CD4-positive, alpha-beta T cell treated with Interleukin-1 beta for 1 hour (primary cell): ENCODE measurements at places on chromosomes 6 and 20.

DNA sequence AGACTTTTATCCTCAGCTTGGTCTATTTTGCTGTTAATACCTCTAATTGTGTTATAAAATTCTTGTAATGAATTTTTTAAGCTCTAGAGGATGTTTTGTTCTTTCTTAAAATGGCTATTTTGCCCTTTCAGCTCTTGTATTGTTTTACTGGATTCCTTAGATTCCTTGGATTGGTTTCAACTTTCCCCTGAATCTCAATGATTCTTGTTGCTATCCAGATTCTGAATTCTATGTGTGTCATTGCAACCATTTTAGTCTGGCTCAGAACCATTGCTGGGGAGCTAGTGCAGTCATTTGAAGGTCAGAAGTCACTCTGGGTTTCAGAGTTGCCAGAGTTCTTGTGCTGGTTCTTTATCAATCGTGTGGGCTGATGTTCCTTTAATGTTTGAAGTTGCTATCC, 37.1 kb downstream of the OTOR start:
- no peak for DNase-seq

DNA sequence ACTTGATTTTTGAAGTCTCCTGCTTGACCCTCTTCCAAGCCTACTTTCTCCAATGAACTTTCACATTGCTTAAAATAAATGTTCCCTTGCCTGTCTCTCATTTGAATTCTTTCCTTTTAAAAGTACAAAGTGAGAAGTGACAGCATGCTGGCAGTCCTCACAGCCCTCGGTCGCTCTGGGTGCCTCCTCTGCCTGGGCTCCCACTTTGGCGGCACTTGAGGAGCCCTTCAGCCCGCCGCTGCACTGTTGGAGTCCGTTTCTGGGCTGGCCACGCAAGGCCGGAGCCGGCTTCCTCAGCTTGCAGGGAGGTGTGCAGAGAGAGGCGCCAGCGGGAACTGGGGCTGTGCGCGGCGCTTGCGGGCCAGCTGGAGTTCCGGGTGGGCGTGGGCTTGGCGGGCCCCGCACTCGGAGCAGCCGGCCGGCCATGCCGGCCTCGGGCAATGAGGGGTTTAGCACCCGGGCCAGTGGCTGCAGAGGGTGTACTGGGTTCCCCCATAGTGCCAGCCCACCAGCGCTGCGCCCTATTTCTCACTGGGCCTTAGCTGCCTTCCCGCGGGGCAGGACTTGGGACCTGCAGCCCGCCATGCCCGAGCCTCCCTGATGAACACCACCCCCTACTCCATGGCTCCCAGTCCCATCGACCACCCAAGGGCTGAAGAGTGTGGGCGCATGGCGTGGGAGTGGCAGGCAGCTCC, 31.9 kb downstream of the SERPINB6 start:
- DNase-seq: no peak

GRCh38 chr6:88780714-88781389, 182.6 kb downstream of the RNGTT start:
- DNase-seq: peak; percentile 63

DNA sequence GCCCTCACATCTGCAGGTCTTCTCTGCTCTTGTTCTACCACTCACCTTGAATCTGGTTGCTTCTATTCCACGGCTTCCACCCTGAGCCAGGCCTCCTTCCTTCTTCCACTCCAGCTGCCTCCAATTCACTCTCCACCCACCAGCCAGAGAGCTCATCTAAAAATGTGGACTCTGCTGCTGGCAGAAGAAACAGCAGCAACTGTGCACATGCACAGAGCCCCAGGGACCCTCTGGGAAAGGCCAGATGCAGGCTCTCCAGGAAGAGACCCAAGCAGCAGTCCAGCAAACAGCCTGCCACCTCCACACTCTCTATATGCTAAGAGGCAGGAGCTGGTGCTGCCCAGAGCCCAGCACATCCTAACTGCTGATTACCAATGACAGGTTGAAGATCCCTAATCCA, 162.6 kb upstream of the TOP1 start:
- no peak for DNase-seq

DNA sequence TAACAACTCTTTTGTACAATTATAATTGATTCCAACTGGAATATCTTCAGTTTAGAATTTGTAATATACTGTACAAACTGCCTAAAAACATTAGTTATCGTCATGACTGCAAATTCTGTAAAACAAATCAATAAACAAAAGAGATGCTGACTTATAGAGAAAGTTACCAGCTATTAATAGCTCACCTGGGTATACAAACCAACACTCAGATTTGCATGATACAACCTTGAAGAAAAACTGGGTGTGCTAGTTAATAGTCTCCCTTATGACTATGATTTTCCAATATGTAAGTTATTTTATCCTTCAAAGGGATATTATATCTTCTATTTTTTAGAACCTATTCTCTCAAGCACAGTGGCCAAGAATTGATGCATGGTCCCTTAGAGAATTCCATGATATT, 698.5 kb downstream of the FRK start:
- DNase-seq: no peak

- DNase-seq: no peak
These were observed 15.8 kb downstream of the CAGE1 start for GRCh38 chr6:7373739-7374138.

DNA sequence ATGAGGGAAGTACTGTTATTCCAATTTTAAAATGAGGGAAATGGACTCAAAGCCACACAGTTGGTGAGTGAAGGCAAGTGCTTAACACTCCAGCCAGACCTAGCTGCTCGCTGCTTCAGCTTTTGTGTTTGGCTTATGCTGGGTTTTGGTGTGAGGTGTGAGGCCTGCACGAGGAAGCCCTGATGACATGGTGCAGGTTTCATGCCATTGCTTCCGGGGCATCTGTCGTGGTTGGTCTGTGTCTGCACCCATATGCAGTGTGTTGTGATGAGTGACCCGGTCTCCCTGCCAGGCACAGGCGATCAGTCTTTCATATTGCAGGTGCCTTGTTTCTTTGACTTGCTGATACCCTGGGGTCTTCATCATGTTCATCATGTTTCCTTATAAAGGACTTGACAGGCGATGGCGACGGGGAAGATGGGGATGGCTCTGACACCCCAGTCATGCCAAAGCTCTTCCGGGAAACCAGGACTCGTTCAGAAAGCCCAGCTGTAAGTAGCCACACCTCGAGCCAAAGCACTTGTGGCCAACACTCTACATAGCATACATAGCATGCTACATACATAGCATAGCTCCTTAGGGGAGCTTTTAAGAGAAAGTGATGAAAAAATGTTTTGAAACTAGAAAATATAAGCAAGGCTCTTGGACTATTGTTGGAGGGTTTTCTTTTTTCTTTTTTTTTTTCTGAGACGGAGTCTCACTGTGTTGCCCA, 22.3 kb downstream of the DNMT3B start:
- DNase-seq: no peak

DNA sequence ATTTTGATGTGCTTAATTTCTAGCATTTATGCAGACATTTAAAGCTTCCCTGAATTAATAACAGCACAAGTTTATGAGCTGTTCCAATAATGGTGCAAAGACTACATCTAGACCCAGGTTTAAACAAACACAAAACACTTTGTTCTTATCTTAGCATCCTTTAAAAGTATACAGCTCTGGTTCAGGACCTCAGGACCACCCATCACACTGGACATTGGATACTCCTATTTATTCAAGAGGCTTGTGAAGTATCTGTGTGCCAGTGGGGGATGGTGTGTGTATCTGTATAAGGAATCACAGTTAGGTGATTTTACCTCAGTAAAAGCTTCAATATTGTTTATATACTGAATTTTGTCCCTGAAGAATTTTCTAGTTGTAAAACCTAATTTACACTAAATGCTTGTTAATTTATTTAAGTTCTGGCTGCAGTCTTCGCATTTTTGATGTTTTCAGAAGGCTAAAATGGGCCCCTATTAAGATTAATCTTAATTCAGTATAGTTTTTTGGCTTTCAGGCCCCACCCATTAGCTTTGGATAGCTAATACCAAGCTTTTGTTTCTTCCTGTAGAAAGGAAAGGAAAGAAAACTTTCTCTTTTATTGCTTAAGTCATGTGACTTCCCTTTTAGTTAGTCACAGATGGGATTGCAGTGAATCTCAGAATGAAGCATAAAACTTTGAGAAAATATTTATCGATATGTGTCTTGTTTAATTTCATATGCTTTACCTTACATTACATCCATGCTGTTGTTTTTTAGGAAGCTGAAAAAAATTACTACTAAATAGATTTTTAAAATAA, 13.1 kb downstream of the LIN28B start:
- DNase-seq: no peak
